ENCODE measurements at places on chromosomes 12 and 14.
A peak's percentile ranks its signal among the peaks of the same experiment; 100 is the strongest.

GRCh38 chr14:81311141-81311540, 89.0 kb downstream of the STON2 start:
- no peak for DNase-seq
- no peak overlapping the region for H3K4me3 ChIP-seq
- H3K36me3 ChIP-seq: no peaks in the 10 kb centered on the region
- H3K27ac ChIP-seq: no peak overlapping the region
- H3K4me1 ChIP-seq: no peaks in the 10 kb centered on the region

GRCh38 chr12:754851-755562, 2.6 kb downstream of the WNK1 start:
- peak overlapping the region; percentile 95 for H3K27ac ChIP-seq
- H3K4me3 ChIP-seq: peak overlapping the region; percentile 95
- H3K27me3 ChIP-seq: no peaks in the 10 kb centered on the region
- H3K4me1 ChIP-seq: peaks cover 39% of the 10 kb centered on the region
- DNase-seq: peak; percentile 71
- no peaks in the 10 kb centered on the region for H3K36me3 ChIP-seq

- no peak for DNase-seq
- no peak overlapping the region for H3K4me3 ChIP-seq
- no peak overlapping the region for H3K27ac ChIP-seq
- H3K27me3 ChIP-seq: no peaks in the 10 kb centered on the region
- no peaks in the 10 kb centered on the region for H3K36me3 ChIP-seq
Measured at GRCh38 chr12:58540480-58541299, 379.6 kb downstream of the LRIG3 start.

DNA sequence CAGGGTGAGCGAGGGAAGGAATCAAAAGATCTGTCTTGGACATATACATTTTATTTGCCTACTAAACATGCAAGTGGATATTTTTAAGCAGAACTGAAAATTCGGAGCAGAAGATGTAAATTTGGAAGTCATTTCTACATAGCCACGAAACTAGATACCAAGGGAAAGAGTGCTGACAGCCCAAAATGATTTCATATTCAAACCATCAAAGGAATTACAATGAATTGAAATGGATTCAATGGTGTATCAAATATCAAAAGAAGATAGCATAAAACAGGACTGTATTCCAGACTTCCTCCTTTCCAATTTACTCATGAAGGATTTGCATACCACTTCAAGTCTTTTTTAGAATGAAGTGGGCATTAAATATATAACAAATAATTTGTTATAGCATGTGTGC, 313.5 kb upstream of the KITLG start:
- H3K27me3 ChIP-seq: no peaks in the 10 kb centered on the region
- H3K4me3 ChIP-seq: no peak overlapping the region
- H3K36me3 ChIP-seq: no peaks in the 10 kb centered on the region

DNA sequence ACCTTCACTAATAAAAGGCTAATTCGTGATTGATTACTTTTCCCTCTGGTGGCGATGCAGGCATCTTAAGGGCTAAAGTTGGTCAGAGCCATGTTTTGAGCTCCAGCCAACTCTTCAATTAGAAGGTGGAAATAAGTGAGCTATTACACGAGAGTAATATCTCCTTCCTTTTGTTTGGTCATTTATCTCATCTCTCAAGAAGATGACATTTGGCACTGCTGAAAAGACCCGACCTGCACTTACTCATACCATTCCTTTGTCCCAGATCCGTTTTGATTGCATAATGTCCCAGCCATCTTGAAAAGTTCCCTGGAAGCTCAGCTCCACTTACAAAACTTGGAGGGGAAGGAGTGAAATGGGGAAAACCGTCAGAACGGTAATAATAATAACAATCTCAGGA, 316.2 kb downstream of the VRK1 start:
- no peak overlapping the region for H3K4me3 ChIP-seq
- no peak overlapping the region for H3K27ac ChIP-seq
- no peaks in the 10 kb centered on the region for H3K4me1 ChIP-seq
- no peak for DNase-seq
- H3K36me3 ChIP-seq: no peaks in the 10 kb centered on the region

- H3K4me3 ChIP-seq: no peak overlapping the region
- H3K27me3 ChIP-seq: no peaks in the 10 kb centered on the region
- H3K4me1 ChIP-seq: peaks cover 22% of the 10 kb centered on the region
- H3K36me3 ChIP-seq: peaks cover 65% of the 10 kb centered on the region
- no peak overlapping the region for H3K27ac ChIP-seq
Measured at GRCh38 chr12:47797441-47797840, 22.3 kb downstream of the HDAC7 start.

- H3K4me1 ChIP-seq: no peaks in the 10 kb centered on the region
- no peak overlapping the region for H3K4me3 ChIP-seq
- no peak for DNase-seq
- no peak overlapping the region for H3K27ac ChIP-seq
Measured at GRCh38 chr12:109915171-109916040, 15.3 kb downstream of the TCHP start.

DNA sequence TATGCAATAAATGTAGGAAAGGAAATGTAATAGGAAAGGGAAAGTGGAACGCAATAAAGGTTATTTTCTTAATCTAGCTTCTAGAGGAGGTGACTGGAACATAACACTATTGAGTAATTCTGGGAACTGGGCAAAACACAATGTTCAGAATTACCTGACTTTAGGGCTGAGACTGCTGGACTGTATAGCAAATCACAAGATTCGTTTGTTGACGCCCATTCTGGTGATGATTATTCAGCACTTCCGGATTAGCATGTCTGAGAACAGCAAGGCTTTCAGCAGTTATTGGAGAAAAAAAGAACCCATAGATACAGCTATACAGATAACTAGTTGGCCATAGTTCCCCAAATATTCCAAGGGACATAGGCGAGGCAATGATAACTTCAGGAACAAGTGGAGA, 2.3 kb upstream of the KLRD1 start:
- H3K27me3 ChIP-seq: no peaks in the 10 kb centered on the region
- H3K36me3 ChIP-seq: no peaks in the 10 kb centered on the region
- no peak overlapping the region for H3K4me3 ChIP-seq

DNA sequence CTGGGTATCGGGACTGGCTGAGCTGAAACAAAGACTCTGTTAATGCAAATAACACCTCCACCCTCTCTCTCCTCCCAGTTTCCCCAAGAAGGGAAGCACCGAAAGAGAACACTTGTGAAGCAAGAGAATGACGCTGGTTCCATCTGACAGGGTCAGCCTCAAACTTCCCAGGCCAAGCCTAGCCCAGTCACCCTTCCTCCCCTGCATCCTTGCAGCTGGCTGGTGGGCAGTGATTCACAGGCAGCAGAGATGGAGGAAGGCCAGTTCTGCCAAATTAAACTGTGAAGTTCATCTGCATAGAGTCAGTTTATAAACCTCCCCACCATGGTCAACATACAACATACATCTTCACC, 2.8 kb downstream of the LRRC74A start:
- no peak for DNase-seq
- H3K4me3 ChIP-seq: no peak overlapping the region
- H3K36me3 ChIP-seq: no peaks in the 10 kb centered on the region
- no peaks in the 10 kb centered on the region for H3K4me1 ChIP-seq
- no peaks in the 10 kb centered on the region for H3K27me3 ChIP-seq

- no peaks in the 10 kb centered on the region for H3K4me1 ChIP-seq
- no peak for DNase-seq
- H3K36me3 ChIP-seq: no peaks in the 10 kb centered on the region
- H3K27ac ChIP-seq: no peak overlapping the region
- no peaks in the 10 kb centered on the region for H3K27me3 ChIP-seq
Measured at GRCh38 chr12:112368856-112369255, 13.4 kb downstream of the HECTD4 start.

DNA sequence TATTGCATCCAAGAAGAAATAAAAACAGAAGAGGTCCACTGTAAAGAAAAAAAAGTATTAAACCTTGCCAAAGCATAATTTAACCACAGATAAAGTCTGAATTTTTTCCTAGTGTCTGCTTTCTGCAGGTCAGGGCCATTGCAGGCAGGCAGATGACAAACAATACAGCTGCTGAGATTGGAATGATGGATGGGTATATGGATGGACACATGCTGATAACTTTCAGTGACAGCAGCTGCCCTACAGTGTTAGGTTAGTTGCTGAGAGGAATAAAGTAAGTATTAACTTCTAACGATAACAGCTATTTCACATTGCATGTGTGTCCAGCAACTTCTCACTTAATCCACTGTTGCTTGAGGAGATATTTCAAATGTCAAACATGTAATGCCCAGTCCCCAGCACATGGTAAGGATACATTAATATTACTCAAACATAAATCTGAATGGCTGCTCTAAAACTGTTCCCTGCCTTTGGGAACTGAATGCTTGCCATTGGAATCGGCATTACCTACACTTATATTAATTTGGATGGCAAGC, 515.3 kb downstream of the RMST start:
- no peak overlapping the region for H3K27ac ChIP-seq
- H3K27me3 ChIP-seq: no peaks in the 10 kb centered on the region
- H3K4me1 ChIP-seq: no peaks in the 10 kb centered on the region
- no peak for DNase-seq
- no peak overlapping the region for H3K4me3 ChIP-seq

- peaks cover 20% of the 10 kb centered on the region for H3K27me3 ChIP-seq
- H3K4me1 ChIP-seq: peaks cover 6% of the 10 kb centered on the region
- H3K27ac ChIP-seq: no peak overlapping the region
- DNase-seq: no peak
Measured at GRCh38 chr12:49616533-49617219, 6.7 kb upstream of the PRPF40B start.

DNA sequence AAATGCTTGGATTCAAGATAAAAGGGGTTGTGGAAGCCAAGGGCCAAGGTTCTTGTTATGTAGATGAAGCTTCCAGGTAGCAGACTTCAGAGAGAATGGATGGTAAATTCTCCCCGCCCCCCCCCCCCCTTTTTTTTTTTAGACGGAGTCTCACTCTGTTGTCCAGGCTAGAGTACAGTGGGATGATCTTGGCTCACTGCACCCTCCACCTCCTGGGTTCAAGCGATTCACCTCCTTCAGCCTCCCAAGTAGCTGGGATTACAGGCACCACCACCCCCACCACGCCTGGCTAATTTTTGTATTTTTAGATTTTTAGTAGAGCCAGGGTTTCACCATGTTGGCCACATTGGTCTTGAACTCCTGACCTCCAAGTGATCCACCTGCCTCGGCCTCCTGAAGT, 4.1 kb downstream of the DGLUCY start:
- H3K4me3 ChIP-seq: peak overlapping the region; percentile 97
- H3K36me3 ChIP-seq: peaks cover 24% of the 10 kb centered on the region
- no peaks in the 10 kb centered on the region for H3K27me3 ChIP-seq

- H3K36me3 ChIP-seq: no peaks in the 10 kb centered on the region
- peak overlapping the region; percentile 66 for H3K27ac ChIP-seq
- H3K4me3 ChIP-seq: peak overlapping the region; percentile 12
- H3K27me3 ChIP-seq: no peaks in the 10 kb centered on the region
Measured at GRCh38 chr12:49233842-49234526, 30.9 kb upstream of the TUBA1C start.

DNA sequence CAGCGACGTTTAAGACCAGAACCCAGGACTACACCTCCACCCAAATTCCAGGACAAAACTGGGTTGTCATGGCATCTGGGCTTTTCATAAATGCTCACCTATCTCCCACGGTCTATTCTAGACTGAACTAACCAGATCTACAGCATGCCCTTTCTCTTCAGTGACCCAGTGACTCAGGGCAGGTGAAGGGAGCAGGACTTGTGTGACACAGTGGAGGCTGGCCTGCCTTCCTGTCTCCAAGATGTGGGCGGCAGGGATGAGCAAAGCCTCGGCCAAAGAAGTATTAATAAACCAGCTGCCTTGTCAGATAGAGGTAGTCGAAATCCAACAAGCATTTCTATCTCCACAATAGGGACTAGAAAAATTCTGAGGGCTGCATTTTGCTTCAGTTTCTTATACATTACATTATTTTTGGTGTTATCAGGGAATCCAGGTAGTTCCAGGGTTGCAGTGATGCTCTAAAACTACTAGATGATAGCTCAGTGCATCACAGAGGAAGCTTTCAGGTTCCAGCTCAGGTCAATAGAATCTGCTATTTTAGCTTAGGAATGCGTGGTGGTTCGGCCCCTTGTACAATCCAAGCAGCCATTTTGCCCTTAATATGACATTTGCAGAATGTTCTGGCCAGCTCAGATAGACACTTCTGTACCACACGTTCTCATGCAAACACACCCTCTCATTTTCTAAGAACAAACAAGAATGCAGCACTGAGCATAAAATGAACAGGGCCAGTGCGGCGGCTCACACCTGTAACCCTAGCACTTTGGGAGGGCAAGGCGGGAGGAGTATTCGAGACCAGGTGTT, 4.2 kb upstream of the GLRX5 start:
- H3K27me3 ChIP-seq: no peaks in the 10 kb centered on the region
- peaks cover 2% of the 10 kb centered on the region for H3K36me3 ChIP-seq
- no peak for DNase-seq
- H3K27ac ChIP-seq: no peak overlapping the region
- H3K4me3 ChIP-seq: no peak overlapping the region

DNA sequence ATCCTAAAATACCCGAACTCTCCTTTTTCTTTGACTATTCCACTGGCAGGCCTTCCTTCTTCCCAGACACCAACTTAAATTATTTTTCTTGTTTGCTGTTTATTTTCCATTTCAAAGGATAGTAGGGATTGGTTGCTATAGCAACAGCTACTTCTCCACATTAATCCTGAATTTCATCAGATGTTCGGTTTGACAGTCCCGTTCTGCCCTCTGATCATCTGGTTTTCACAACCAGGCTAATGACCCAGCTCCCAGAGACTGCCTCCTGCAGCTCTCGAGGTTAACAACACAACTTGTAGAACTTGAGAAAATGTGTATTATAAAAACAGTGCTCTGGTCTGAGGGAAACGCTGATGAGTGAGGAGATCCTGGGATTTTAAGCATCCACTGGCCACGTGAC, 45.5 kb downstream of the NUAK1 start:
- no peaks in the 10 kb centered on the region for H3K27me3 ChIP-seq
- DNase-seq: no peak
- no peak overlapping the region for H3K4me3 ChIP-seq
- no peaks in the 10 kb centered on the region for H3K4me1 ChIP-seq

DNA sequence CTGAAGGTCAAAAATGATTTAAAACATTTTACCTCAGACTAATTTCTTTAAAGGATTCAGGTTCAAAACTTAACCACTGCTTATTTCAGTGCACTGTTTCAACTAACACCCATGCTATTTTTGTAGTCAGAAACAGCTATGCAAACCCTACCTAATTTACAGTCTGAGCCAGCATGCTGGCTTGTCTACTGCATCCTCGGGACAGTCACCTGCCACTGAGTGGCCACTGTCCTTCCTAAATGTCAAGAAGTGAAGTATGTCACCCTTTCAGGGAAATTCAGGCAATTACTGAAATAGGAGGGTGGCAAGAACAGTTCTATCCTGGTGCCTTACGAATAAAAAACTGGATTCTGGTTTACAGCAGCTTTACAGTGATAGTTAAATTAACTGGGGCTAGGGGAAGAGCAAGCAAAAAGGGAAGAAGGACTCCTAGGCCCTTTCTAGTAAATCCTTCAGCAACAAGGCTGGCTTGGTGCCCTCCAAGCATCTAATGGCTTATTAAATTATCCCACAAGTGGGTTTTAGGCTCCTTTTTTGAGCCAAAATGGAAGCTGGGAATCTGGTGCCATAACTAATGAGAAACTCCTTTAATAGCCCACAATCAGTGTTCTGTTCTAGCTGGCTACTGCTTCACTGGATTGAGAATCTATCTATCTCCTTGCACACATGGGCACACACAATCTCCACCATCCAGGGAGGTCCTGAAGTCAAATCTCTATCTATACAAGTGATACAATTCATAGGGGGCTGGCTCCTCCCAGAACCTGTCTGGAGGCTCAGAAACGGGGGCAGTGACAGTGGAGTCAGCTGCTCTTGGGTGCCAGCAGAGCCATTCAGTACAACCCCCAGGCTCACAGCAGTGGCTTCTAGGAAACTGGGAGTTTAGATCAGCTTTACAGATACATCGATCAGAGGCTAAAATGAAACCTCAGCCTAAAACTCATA, 43.4 kb downstream of the SH2B3 start:
- no peak overlapping the region for H3K4me3 ChIP-seq
- H3K4me1 ChIP-seq: peaks cover 23% of the 10 kb centered on the region
- H3K27ac ChIP-seq: no peak overlapping the region
- DNase-seq: no peak

Data from CD4-positive, CD25-positive, alpha-beta regulatory T cell (primary cell).